ENCODE measurements at places on chromosomes 12 and 14.

- no peak for DNase-seq
These were observed 44.8 kb downstream of the ESR2 start for GRCh38 chr14:64249363-64249762.

- no peak for DNase-seq
These were observed 412.7 kb downstream of the TMTC2 start for GRCh38 chr12:83099436-83099835.

- DNase-seq: no peak
These were observed 73.4 kb upstream of the PLEKHG3 start for GRCh38 chr14:64630778-64631177.

- no peak for DNase-seq
These were observed 123.2 kb downstream of the FGD4 start for GRCh38 chr12:32522331-32523221.
